ENCODE measurements at places on chromosomes 5 and 9.

DNA sequence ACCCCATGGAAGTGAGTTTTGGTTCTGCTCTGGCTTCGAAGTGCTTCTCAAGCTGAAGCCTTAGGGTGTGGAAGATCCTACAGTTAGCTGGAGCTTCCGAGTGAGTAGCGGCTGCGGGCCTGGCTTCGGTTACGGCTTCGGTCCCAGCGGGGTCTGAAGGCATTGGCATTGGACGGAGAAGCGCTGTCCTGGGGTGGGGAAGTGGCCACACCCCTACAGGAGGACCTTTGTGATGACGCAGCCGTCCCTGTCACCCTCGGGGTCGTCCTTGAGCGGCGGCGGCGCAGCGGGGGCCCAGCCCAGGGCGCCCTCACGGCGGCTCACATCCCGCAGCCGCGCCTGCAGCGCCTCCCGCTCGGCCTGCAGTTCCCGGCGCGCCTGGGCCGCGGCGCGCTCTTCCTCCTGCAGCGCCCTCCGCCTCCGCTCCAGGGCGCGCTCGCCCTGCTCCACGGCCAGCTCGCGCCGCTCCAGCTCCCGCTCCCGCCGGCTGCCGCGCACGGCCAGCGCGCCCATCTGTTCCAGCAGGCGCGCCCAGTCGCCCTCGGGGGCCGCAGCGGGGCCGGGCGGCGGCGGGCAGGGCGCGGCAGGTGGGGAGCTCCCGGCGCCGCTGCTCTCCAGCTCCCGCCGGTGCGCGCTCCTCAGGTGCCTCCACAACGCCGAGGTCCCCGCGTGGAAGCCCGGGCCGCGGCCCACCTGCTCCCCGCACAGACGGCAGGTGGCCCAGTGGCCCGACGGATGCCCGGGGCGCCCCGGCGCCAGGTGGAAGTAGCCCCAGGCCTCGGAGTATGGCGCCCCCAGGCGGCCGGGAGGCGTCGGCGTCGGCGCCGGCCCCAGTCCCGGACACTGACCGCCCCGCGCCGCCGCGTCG is 9.9 kb downstream of the ZBED3 start:
- DNase-seq = peak; percentile 21

- DNase-seq = no peak
Observed at GRCh38 chr5:154766558-154767281, 11.5 kb downstream of the LARP1 start.

GRCh38 chr9:114237781-114238180 is 82.4 kb downstream of the COL27A1 start:
- DNase-seq = no peak

- no peak for DNase-seq
Observed at GRCh38 chr9:37034305-37034937, 353 bp upstream of the PAX5 start.

GRCh38 chr5:81397176-81397575 is 3.2 kb upstream of the ACOT12 start:
- peak; percentile 43 for DNase-seq

- DNase-seq = peak; percentile 40
Observed at GRCh38 chr9:111730937-111731567, 63.7 kb downstream of the SHOC1 start.

DNA sequence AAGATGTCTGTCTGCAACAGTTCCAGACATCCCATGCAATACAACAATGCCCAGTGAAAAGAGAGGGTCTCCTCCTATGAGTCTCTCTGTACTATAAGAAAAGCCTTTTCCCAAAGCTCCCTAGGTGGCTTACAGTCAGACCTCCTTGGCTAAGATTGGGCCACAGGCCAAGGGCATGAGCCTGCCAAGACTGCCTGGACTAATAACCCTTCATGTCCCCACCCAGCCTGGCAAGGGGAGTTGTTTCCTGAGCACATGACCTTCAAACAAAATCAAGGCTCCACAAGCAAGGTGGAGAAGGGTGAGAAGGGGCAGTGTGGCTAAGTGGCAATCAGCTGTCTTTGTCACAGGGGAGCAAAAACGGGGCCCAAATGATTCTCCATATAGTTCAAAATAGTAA is 75.6 kb upstream of the ZSWIM6 start:
- no peak for DNase-seq

- peak; percentile 59 for DNase-seq
Observed at GRCh38 chr5:56950626-56951125, 1.2 kb downstream of the MIER3 start.
